ENCODE measurements at places on chromosomes 6 and 20. TPM values are rescaled to one million over a fixed set of nuclear protein-coding genes. Genes with fewer than 3 reads are reported as not detected.

GRCh38 chr20:35883778-35884540, 70.3 kb downstream of the SCAND1 start:
- peak; percentile 76 for DNase-seq

Gene KIAA0408
- total RNA-seq = 3.1 TPM

DNA sequence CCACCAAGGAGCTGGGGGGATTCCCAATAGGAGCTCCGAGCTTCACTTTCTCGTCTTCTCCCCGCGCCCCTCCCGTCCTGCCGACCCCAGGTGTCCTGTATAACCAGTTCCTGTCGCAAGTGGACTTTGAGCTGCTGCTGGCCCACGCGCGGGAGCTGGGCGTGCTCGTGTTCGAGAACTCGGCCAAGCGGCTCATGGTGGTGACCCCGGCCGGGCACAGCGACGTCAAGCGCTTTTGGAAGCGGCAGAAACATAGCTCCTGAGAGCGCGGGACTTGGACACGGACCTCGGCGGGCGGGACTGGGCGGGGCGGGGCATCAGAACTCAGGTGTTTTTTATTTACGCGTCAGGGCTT, 340 bp upstream of the VARS2 start:
- DNase-seq = no peak

DNA sequence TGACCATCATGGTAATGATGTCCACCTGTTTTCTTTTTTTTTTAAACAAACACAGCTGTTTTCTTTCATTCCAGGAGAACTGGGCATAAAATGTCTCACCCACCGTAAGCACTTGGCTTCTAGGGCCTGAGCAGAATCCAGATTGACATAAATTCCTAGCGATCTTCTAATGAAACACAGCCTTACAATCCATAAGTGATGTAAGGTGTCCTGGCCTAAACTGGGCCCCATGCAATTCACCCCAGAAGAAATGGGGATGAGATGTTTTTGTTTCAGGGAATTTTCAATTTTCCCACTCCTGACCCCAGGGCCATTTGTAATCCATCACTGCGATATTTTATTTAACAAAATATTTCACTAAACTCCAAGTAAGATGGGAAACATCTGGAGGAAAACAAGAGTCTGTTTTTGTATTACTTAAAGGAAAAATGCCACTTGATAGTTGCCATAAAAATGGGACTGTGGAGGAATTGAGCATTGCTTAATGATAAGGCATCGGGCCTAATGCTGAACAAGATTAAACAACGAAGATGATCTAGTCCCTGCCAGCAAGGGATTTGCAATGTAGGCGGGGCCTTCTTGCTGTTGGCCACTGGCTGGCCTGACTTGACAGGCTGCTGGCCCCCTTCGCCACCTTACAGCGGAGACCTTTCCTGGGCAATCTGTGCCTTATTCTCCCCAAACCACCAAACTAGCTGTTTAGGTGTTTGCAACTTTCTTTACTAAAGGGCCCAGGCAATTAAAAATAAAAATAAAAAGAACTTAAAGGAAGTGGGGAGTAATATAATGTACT, 183.7 kb downstream of the CD109 start:
- DNase-seq = no peak

Gene HSD17B8
- total RNA-seq = 5.5 TPM

GRCh38 chr6:157393669-157394327, 12.8 kb downstream of the ZDHHC14 start:
- DNase-seq = no peak

Gene PHIP
- total RNA-seq = 51.0 TPM

Gene UNC5CL
- total RNA-seq = 0.79 TPM

Gene MAPK13
- 19.2 TPM for total RNA-seq

GRCh38 chr6:43901733-43902230, 131.8 kb downstream of the VEGFA start:
- DNase-seq = no peak

Gene CDK5RAP1
- 66.4 TPM for total RNA-seq

Gene TFAP2A
- total RNA-seq = 2.6 TPM

Gene EFCAB8
- not detected for total RNA-seq

GRCh38 chr20:46028110-46028509, 905 bp upstream of the SLC12A5 start:
- DNase-seq = no peak

GRCh38 chr20:63900413-63900812, 5.5 kb downstream of the DNAJC5 start:
- DNase-seq = no peak

- peak; percentile 15 for DNase-seq
Observed at GRCh38 chr20:38412877-38413577, 22.1 kb downstream of the SNHG17 start.

Gene PRSS35
- total RNA-seq = 1.4 TPM

DNA sequence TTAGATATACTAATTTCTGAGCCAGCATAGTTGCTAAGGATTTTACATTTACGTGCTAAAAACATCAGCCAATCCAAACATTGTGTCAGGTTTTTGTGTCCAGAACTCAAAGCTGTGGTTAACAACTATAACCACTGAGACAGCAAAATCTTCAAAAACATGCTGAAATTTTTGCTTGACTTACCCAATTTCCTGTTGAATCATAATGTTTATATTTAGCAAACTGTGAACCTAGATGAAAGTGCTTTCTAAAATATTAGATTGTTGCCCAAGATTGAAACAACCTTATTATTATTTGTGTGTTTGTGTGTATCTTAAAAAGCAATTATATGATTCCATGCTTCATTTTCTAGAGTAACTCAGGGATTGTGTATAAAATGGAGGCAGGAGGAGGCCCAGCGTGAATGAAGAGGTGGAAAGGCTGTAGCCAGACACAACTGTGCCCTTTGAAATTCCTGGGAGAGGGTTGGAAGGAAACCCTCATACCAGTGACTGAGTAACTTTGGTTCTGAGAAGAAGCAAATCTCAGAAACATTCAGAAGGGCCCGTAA, 48.0 kb downstream of the ARMC2 start:
- DNase-seq = no peak

GRCh38 chr6:79564636-79565035, 27.4 kb upstream of the LCA5 start:
- DNase-seq = no peak

- no peak for DNase-seq
Observed at GRCh38 chr6:152301021-152301764, 336.0 kb downstream of the SYNE1 start.

DNA sequence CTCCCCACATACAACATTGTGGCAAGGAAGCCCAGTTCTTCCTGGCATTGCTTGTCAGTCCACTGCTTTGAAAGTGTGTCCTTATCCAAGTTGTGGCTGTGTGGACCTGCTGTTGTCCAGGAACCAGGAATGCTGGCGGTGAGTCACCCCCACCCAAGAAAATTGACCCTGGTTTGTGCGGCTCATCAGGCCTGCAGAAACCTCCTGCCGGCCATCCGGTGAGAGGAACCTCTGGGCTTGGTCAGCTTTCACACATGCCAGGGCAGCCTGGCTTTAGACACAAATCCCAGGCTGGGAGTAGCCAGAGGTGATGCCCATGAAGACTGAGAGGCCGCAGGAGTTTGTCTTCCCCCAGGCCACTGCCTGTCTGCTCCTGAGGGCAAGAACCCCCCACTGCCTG, 223.6 kb downstream of the TTLL2 start:
- no peak for DNase-seq

Gene ABHD16B
- not detected for total RNA-seq

DNA sequence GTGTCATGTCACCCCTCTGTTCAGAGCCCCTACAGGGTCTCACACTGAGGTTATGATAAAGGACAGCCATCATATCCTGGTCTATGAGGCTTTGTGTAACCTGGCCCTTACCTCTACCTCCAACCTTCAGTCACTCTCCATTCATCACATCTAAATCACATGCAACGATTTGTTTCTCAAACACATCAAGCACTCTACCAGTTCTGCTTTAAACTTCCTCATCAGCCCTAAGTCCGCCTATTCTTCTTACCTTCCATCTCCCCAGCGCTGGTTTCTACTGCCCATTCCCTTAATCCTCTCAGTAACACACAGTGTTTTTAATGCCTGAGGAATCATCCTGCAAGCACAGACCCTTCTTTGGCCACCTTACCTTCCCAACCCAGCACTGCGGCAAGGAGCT, 17.9 kb upstream of the BACH2 start:
- DNase-seq = no peak

DNA sequence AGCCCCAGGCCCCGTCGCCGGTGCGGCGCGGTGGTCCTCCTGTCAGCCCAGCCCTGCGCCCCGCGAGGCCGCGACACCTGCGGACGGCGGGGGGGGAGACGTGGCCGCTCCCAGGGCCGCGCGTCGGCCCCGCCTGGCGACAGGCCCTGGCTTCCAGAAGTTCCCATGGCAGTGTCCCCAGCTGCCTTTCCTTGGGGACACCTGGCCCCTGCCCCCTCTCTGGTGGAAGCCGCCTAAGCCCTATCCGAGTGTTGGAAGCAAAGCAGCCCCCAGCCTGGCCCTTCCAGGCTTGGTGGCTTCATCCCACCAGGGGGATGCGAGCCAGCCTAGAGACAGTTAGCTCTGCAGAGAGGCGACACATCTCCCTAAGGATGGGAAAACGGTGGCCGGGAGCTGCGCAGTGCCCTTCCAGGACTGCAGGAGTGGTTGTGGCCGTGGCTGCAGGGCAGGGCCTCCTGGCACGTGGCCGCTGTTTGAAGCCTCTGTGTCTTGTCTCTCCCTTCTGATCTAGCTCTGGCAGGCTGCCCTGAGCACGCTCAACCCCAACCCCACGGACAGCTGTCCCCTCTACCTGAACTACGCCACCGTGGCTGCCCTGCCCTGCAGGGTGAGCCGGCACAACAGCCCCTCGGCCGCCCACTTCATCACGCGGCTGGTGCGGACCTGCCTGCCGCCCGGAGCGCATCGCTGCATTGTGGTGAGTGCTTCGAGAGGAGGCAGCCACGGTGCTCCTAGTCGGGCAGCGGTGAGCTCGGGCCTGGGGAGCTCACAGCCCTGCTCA, 816 bp downstream of the NPEPL1 start:
- peak; percentile 46 for DNase-seq

DNA sequence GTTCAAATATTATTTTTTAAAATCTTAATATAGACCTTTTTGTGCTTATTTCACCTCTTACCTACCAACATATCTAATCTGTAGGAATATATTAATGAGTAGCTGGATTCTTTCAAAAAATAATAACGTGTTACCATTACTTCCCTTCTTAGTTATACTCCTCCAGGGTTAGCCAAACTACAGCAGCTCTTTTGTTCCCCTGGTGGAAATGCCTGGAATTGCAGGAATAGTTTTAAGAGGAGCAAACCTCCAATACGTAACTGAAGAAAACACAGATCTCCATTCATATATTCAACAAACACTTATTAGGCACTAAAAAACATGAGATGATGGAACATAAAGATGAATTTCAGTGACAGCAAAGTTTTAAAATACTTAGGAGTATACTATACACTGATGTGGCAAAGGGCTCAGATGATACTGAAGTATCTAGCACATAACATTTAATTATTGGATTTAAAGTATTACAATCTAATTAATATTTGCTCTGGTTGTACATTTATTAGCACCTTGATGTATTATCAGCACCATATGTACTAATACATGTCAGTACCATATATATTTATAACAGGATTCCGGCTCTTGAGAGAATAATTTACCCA, 78.3 kb downstream of the TBX18 start:
- DNase-seq = no peak

Gene TRAPPC3L
- not detected for total RNA-seq

DNA sequence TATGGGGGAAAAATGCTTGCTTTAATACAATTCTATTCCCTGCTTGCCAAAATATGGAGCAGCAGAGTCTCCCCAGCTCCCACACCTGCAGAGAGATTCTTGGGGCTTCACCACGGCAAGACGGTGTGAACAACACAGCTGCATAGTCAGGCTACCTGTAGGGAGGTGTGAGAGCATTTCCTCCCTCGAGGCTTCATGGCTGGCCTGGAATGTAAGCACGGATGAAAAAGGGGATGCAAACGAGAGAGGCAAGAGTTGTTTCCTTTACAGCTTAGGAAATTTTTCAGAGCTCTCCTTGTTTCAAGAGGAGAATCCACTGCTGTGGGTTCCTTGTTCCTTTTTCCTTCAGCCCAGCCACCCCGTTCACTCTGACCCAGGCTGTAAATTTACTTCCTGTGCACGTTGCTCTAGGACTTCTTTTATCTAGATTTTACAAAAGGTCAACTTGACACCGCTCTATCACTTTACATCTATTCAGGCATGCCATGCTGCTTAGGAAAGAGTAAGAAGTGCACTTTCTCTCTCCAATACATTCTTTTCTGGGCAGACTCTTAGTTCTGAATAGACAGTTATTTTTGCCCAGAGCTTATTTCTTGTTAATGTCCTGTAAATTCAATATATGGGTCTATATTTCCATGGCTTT, 197.1 kb downstream of the KHDC1L start:
- DNase-seq = peak; percentile 52

Gene FAM209B
- 0.92 TPM for total RNA-seq

- no peak for DNase-seq
Observed at GRCh38 chr6:161549977-161550655, 276.3 kb upstream of the AGPAT4 start.

DNA sequence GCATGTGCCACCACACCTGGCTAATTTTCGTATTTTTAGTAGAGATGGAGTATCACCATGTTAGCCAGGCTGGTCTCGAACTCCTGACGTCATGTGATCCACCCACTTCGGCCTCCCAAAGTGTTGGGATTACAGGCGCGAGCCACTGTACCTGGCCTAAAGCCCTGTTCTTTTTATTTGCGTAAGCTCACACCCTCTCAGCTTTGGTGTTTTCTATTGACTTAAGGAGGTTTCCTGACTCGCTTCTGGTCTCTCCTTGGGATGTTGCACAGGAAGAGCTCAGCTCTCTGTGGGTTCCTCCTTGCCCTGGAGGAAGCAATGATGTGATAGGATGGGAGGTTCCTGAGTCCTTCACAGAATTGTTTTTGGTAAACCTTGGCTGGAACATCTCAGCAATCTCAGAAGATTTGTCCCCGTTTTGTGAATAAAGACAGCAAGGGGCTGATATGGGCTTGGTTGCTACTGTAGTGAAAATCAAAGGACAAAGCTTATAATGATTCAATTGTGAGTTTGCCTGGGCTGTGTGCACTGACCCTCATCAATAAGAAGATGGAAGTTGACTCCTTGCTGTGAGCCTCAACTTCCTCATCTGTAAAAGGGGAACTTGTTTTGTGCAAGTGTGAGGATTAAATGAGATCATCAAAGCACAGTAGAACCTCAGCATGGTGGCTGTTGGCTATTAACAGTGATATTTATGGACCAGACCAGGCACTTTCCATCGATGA, 27.0 kb downstream of the TOX2 start:
- DNase-seq = no peak

Gene UBE2C
- total RNA-seq = 254 TPM

DNA sequence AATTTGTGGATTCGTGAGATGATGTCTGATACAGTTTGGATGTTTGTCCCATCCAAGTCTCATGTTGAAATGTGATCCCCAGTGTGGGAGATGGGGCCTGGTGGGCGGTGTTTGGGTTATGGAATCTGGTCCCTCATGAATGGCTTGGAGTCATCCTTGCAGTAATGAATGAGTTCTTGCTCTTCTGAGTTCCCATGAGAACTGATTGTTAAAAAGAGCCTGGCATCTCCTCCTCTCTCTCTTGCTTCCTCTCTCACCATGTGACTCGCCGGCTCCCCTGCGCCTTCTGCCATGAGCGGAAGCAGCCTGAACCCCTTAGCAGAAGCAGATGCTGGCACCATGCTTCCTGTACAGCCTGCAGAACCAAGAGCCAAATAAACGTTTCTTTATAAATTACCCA, 30.5 kb upstream of the RPP40 start:
- no peak for DNase-seq

Gene SLC22A23
- 6.8 TPM for total RNA-seq

Gene WDR27
- 38.4 TPM for total RNA-seq
